ENCODE measurements at places on chromosomes 5 and 9.

DNA sequence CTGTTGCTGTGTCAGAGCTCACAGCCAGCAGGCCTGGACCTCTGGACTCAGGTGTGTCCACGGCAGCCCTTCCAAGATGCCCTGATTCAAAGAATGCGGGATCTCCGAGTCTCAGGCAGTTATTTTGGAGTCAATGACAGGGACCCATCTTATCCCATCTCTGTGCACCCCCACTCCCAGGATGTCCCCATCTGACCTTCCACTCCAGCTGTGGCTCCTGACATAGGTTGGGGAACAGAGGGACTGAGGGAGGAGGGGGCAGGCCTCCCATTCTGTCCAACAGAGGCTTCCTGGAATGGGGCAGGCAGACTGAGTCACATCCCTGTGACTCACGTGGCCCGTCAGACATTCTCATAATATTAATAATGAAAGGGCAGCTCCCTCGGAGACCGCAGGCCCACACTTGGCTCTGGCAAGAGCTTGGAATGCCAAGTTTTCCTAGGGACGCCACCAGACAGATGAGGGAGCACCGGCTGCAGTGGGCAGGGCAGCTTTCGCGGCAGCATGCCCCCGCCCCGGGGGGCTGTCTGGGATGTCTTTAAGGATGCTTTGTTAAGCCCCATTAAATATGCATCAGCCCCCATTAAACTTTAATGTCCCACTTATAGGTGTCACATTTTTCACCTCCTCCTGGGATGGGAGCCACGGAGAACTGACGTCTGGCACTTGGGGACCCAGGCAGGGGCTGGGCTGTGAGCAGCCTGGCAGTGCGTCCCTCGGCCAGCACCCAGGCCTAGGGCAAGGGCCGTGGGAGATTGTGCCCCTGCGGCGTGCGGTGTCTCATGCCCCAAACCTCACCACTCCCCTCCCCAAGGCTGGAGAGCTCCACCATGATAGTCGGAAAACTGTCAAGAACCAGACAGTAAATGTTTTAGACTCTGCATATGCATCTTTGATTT is 23.6 kb upstream of the FIBCD1 start:
- DNase-seq, result peak; percentile 98

DNA sequence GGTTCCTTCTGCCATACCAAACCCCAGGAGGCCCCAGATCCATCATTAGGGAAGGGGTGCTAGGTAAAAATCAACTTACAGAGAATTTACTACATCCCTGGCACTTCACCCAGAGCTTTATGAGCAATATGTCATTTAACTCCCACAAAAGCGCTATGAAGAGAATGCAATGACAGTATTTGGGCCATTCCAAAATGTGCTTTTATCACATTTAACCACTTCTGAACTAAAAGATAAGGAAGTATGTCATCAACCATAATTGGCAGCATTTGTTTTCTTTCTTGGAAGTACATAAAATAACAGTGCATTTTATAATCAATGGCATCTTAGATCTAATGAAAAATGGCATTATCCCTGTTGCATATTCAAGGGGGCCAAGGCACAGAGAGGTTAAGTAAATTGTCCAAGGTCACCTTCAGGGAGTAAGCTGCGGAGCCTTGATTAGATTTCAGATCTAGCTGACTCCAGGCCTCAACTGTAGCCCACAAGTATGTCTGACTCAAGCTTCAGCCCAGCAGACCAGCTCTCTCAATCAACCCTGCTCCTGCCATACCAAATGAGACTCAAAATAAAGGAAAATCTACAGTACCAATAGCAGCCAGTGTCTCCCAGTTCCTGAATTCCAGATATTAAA is 16.5 kb downstream of the SH3TC2 start:
- peak; percentile 79 for DNase-seq

DNA sequence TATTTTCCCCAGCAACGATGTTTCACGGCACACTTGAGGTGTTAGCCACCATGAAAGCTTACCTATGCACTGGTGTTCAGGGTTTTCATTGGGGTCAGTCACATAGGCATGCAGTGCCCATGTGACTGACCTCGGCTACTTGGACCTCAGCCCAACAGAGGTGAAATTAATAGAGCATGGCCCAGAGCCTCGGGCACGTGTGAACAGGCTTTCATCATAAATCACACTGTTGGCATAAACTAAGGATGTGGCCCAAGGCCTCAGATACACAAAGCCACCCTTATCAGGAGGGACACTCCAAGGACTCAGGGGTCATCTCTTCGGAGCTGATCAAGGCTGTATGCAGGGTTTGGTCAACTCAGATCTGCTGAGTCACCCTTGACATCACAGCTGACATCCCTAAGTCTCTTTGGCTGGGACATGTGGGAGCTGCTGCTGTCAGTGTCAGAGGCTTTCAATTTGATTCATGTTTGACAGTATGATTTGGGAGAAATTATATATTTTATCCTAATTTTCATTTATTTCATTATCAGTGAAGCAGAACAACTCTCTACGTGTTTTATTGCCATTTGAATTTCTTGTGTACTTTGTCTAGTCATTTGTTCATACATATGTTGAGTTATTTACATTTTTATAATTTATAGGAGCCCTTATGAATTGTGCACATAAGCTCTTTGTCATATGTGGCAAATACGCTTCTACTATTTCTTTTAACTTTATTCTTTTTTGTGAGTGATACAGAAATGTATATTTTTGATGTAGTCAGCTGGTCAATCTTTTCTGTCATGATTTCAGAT is 59.7 kb upstream of the ANKRD33B start:
- DNase-seq, result peak; percentile 29

DNA sequence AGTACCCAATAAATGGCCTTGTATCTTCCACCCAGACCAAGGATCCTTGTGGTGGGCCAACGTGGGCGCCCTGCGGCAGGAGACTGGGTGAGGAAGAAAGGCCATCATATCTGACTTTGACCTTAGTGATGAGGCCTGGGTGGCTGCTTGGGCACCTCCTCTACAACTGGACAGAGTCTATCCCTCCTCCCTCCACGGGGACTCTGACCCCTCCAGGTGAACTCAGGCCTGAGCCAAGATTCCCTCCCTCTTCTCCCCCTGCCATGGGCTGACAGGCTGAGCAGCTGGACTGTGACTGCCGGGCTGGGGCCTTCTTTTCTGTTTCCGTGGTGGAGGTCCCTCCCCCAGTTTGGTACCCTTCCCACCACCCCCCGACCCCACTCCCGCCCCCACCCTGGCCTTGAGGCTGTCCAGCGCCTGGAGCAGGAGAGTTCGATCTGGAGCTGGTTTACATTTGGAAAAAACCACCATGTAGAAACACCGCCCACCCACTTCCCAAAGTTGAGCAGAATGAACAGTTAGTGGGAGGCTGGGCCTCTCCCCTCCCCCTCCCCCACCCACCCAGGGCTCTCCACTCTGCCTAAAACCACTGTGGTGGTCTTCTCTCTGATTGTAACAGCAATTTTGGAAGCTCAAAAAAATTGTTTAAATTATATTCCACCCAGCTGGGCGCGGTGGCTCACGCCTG is 1.2 kb upstream of the PHYHD1 start:
- DNase-seq, result no peak

- DNase-seq, result peak; percentile 34
Measured at GRCh38 chr9:75448281-75448680, 360.0 kb downstream of the OSTF1 start.

DNA sequence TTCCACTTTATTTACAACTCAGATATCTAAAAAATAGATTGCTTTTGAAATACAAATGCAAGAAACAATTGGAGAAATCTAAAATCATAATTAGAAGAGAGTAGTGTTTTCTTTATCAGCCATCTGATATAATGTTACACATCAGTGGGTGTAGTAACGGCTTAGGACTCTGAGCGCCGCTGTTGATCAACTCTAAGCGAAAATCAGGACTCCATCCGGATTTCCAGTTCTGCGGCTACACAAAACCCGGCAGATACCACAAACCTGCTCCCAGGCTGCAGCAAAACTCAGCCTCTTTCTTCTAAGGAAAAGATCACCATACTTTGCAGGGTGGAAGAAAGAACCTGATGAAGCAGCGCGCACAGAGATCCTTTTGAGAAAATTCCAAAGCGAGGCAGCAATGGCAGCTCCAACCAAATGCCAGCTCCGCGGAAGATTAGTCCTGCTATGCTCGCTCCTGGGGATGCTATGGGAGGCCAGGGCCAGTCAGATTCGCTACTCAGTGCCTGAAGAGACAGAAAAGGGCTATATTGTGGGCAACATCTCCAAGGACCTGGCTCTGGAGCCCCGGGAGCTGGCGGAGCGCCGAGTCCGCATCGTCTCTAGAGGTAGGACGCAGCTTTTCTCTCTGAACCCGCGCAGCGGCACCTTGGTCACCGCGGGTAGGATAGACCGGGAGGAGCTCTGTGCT is at the start of gene PCDHGA9:
PCDHGA9 (plus strand) TSS at position 226 of the 691 bp plus-strand sequence; CDS start at position 401, 175 bp downstream.
- peak; percentile 57 for DNase-seq

DNA sequence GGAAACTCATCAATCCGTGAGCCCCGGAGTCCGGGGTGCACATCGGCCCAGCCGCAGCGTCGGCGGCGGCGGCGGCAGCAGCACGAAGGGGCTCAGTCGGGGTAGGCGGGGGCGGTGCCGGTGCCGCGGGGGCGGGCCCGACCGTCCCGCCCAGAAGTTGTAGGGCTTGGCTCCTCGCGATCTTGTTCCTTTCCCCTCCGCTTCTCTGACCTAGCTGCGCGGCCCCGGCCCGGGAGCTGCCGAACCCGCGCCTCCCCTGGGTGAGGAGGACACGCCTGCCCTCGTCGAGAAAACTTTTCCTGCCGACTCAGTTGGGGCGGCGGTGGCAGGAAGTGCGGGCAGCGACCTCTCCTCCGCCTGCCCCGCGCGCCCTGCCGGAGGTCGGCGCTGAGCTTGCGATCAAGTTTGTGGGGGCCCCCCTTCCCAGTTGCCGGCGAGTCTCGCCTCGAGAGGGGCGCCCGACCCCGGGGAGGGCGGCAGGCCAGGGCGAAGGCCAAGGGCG is at the start of gene MAN2A1:
MAN2A1 (plus strand) TSS at position 188 of the 502 bp plus-strand sequence. CDS start 491 bp downstream, outside the sequence.
- peak; percentile 64 for DNase-seq

GRCh38 chr5:137845472-137845871 is 22.2 kb upstream of the MYOT start:
- DNase-seq, result no peak

DNA sequence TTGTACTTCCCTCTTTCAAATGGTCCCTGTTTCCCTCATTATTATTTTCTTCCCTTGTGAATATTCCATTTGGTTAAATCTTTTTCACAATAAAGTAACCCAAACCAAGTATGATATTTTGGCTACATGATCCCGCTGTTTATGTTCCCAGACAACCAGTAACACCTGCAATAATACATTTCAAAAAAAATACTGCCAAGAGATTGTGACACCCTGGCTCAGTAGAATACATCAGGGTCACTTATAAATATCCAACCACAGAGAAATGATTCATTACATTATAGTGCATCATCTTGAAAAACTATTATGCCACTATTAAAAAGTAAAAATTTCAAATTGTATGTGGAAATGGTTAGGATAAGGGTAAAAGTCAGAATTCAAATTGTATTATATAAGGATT is 7.2 kb upstream of the OXCT1 start:
- DNase-seq, result no peak

- no peak for DNase-seq
Measured at GRCh38 chr9:121491111-121491510, 8.5 kb downstream of the GGTA1 start.

DNA sequence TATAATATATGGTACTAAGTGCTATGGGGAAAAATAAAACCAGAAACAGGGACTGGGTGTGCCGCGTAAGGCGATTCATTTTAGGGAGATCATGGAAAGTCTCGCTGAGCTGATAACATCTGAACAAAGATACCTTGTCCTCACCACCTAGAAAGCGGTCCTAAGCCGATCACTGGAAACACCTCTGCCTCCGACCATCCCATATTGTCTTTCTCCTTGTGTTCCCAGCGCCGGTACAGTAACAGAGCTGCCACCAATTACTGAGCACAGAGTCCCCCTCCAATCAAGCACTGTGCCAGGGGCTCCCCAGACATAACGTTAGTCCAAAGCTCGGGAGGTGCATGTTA is 704 bp downstream of the CCDC112 start:
- no peak for DNase-seq

GRCh38 chr9:81826517-81826906 is 101.7 kb upstream of the SPATA31D4 start:
- peak; percentile 64 for DNase-seq

GRCh38 chr9:86829496-86830046 is 117.7 kb downstream of the GAS1 start:
- no peak for DNase-seq

DNA sequence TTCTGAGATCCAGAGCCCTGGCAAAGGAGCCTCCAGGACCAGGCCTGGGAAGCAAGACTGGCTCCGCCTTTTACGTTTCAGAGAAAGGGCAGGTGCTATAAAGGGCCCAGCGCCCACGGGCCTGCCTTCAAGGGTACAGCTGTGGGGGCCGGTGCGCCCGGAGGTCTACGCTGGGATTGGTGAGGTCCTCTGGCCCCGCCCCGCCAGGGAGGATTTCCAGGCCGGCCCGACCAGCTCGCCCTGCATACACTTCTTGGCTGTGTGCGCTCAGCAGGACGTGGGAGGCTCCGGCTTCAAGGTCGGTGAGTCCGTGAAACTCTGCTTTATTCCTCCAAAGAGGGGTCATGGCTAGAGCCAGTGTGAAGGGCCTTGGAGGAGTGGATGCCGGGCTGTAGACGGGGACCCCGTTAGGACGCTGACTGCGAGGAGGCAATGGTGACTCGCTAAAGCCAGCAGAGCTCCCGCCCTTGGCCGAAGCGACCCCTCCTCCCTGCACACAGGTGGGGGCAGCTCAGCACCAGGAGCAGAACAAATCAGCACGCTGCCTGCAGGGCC is at the start of gene CKMT2:
CKMT2 (plus strand) TSS at position 243 of the 555 bp plus-strand sequence. CDS start 17,811 bp downstream, outside the sequence.
- DNase-seq, result peak; percentile 34

DNA sequence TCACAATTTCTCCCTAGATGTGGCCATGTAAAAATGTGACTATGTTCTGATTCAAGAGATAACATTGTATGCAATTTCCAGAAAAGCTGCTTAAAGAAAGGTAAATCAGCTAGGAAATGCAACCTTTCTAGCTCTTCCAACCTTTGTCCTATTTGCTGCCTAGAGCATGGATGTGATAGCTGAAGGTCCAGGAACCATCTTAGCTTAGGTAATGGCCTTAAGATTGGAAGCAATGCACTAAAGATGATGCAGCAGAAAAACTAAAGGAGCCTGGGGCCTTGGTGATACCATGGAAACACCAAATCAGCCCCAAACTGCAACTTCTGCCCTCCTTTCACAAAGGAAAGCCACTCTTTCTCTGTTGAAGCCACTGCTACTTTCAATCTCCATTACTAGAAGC is 27.0 kb downstream of the CPLANE1 start:
- DNase-seq, result no peak

- no peak for DNase-seq
Measured at GRCh38 chr5:31757806-31758205, 118.9 kb downstream of the PDZD2 start.

GRCh38 chr5:79173626-79174025 is 62.0 kb downstream of the BHMT start:
- DNase-seq, result no peak

All from fibroblast of lung (primary cell).